NCI-H510A treated with DMSO at 0.1 percent for 48 hours (cell line): ENCODE measurements at places on chromosomes 5 and 9.
A peak's percentile ranks its signal among the peaks of the same experiment; 100 is the strongest.

DNA sequence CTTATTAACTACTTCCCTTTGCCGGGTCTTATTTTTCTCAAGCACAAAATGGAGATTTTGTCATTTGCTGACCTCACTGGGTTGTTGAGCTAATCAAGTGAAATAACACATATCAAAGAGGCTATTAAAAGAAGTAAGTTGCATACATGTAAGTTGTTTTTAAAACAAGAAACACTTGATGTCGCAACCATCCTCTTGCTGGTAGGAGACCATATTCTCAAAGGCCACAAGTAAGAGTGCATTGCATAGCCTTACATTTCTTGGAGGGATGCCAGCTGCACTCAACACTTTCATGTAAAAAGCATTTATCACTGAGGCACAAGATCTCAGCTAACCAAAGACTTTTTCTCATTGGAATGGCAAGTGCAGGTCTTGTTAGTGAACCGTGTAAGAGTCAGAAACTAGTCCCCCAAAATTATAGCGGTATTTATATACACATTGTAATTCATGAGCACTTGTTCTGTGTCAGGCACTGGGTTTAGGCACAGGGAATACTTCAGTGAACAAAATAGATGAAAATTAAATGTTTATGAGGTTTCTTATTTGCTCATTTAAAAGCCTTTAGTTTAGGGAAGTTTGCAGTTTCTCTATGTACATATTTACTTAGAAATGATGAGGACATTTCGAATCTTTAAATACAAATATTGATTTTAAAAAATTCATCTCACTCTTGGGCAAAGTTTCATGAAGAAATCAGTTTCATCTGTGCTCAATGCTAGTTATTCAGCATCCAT lies 72.0 kb downstream of the ZFAND5 start:
- peak; percentile 32 for DNase-seq

- DNase-seq = no peak
Observed at GRCh38 chr5:115377468-115378217, 81.2 kb upstream of the CCDC112 start.

- DNase-seq = no peak
Observed at GRCh38 chr9:72462340-72462739, 59.1 kb upstream of the TMC1 start.

DNA sequence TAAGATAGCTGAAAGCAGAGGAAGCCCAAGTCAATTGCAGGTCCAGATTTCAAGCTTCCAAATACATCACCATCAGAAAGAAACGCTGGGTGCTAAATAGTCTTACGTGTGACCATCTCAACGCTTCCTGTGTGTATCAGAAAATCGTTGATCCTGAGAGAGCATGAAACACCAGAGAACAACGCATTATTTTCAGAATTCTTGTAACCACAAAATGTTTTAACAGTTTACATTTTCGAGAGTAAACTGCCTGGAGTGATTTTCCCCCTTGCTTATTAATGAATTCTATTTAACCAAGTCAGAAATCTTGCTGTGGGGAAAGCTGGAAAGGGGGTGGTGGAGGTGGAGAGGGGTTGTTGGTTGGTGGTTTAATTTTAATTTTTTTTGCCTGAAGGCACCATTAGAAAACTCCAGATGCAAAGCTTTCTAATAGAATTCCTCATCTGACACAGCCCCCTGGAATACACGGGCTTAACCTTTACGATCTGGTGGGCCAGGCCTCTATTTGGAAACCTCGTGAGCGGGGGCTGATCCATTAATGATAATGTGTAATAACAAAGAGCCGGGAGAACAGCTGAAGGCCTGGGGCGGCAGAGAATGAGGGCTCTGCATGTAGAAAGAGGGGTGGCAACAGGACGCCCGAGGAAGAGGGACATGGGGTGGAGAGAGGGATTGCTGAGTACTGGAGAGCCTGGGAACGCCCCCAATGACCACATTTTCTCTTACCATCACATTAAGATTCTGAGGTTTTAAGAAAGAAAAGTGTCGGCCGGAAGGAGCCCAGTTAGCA lies 124.5 kb upstream of the NFIB start:
- DNase-seq = no peak
